ENCODE measurements at places on chromosomes 3 and 15. TPM values are rescaled to one million over a fixed set of nuclear protein-coding genes. Genes with fewer than 3 reads are reported as not detected.

DNA sequence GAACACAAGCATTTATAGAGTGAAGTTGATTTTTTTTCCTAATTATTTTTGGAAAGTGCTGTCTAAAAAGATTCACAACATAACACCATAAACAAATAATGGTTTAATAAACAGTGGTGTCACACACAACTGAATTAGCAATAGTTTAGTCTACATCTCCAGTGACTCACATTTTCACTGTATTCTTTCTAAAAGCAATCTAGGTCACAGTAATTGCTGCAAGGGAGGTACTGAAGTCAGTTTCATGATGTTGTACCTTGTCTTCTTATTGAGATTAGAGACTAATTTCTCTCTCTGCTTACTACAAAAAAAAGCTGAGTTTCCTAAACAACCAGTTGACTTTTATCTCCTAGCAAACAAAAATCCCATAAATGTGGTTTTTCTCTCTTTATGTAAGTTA is 29.6 kb downstream of the PLSCR4 start:
- DNase-seq = no peak

- DNase-seq = no peak
Observed at GRCh38 chr3:10713656-10714055, 102.4 kb upstream of the SLC6A11 start.

GRCh38 chr15:74845581-74845980 is 2.6 kb upstream of the ULK3 start:
- DNase-seq = no peak

DNA sequence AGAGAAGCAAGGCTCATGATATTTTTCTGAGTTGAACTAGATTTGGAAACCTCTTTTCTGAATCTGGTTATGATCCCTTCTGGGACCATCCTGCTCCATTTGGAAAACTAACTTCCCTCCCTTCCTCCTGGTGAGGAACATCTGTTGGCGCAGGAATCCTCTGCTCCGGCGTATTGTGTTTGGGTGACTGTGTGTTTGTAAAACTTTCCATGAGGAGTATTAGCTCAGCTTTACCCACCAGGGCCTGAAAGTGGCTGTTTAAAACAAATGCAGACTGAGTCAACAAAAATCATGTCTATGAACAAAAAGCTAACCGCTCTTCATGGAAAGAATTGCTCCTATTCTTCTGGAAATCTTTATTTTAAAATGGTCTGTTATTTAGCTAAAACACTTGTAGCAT is 17.7 kb downstream of the STARD9 start:
- no peak for DNase-seq

DNA sequence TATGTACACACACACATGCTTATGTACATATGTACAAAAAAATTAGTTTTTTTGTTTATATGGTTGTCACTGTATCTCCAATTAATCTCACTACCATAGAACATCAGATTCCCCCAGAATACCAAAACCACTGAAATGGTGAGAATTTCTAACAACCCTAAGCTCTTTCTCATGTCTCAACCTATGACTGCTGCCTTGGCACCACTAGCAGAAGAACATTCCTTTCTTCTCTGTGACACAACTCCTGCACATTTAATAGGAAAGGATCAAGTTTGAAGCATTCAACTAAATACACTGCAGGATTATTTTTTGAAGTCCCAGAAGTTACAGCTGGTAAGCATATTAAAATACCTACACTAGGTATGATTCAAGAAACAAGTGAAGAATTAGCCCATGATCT is 109.6 kb downstream of the FAM174B start:
- DNase-seq = no peak

GRCh38 chr15:99514306-99514705 is 51.5 kb upstream of the MEF2A start:
- DNase-seq = no peak

DNA sequence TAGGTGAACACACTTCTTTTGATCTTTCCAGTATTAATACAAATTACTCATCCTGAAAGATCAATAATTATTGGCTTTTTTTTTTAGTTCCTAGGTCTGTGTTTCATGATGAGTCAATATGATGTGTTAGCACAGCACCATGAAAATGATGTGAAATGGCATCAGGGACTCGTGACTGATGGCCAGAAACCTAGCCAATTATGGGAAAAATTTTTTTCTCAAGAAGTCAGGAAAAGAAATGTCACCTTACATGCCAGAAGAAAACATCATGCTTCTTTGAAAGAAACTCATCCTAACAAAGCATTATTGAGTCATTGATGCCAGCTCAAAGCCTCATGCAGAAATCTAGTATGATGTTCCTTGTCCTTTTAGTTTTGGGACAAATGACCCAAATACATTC is 468.3 kb upstream of the CBLB start:
- DNase-seq = no peak

DNA sequence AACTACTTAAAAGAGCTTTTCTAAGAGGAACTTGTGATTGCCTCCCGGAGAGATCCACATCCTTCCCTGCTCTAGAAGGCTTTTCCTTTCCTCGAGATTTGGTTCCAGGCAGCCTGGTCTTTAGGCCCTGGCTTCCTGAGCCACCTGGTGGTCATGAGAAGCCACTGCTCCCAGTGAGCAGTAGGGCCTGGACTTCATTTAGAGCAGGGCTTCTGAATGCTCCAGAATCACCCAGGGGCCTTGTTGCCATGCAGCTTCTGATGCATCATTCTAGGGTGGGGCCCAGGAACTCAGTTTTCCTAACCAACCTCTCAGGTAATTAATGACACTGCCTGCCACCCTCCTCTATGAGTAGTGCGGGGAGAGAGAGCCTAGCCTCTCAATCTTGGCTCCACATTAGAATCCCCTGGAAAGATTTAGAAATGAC is 29.6 kb downstream of the PSMD6 start:
- DNase-seq = peak; percentile 45

DNA sequence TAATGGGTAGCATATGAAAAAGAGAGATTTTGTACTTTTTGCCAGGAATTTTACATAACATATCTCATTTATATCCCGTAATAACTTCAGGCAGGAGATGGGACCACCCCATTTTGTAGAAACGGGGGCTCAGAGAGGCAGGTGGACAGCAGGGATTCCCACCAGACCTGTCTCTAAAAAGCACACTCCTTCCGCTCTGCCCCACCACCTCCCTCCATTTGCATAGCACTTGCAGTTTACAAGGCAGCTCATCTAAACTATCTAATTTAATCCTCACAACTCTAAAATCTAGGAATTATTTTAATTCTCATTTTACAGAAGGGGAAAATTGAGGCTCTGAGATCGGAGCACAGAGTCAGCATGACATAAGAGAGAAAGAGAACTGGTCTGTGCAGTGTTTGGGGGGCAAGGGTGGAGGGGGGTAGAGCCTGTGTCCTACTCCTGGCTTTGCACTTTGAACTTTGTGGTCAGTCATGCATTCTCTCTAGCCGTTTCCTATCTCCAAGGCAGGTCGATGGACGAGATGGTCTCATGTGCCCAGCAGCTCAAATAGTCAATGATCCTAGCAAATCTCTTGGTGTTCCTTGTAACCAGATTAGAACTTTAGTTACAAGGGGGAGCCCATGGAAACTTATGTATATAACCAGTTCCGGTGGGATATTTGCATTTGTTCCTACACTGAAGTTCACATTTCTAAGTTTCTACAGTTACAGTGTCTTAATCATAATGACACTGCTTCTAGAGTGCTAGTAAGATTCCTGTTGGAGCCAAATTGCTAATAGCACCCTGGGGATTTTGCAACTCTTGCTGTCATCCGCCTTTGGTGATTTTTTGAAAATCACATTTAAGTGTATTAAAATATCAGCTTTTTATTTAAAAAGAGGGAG is 18.6 kb downstream of the CRYGS start:
- no peak for DNase-seq

GRCh38 chr3:10697918-10698317 is 118.1 kb upstream of the SLC6A11 start:
- DNase-seq = no peak

The IQSEC1 gene
- polyA plus RNA-seq = 29.4 TPM

The TMEM108 gene
- polyA plus RNA-seq = 2.2 TPM

GRCh38 chr15:57285386-57285785 is 90.9 kb upstream of the CGNL1 start:
- DNase-seq = no peak

DNA sequence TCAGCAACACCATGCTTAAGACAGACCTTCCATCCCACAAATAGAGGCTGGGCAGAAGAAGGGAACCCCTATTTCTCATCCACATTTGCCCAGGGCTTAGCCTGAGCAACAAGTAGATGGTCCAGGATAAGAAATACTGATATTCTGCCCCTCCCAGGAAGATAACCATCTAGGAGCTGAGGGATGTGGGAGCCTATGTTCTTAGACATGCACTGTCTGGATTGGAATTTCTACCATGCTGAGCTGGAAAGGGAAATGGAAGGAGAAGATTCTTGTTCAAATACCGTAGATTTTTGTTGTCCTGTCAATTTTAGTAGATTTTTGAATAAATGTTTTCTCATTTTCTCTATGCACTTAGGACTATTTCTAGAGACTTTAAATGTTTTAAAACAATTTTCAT is 450.7 kb upstream of the SEMA6D start:
- no peak for DNase-seq

DNA sequence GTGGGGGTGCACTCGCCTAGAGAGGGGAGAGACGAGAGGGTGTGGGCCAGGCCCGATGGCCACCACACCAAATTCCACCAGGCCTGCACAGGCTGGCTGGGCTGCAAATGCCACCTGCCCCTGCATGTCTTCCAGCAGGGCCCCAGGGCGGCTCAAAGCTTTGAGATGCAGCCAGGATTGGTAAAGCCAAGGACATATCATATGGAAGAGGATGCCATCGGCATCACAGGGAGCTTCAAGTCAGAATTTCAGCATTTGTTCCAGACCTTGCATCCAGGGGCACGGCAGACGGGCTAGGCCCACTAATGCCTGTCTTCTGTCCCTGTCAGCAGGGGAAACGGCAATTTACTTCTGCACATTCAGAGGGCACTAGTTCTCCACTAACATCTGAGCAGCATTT is 97.8 kb downstream of the NUP210 start:
- DNase-seq = no peak

GRCh38 chr15:33374226-33374914 is 63.6 kb downstream of the RYR3 start:
- DNase-seq = no peak

- DNase-seq = no peak
Observed at GRCh38 chr3:147397155-147397874, 9.0 kb downstream of the ZIC4 start.

GRCh38 chr3:153331676-153332075 is 169.7 kb downstream of the RAP2B start:
- no peak for DNase-seq

The IQGAP1 gene
- 184 TPM for polyA plus RNA-seq

The ARMC8 gene
- 48.7 TPM for polyA plus RNA-seq

Measured in right renal pelvis (tissue), 4 donors.